NCI-H226 (cell line): ENCODE measurements at places on chromosomes 11 and 22.

DNA sequence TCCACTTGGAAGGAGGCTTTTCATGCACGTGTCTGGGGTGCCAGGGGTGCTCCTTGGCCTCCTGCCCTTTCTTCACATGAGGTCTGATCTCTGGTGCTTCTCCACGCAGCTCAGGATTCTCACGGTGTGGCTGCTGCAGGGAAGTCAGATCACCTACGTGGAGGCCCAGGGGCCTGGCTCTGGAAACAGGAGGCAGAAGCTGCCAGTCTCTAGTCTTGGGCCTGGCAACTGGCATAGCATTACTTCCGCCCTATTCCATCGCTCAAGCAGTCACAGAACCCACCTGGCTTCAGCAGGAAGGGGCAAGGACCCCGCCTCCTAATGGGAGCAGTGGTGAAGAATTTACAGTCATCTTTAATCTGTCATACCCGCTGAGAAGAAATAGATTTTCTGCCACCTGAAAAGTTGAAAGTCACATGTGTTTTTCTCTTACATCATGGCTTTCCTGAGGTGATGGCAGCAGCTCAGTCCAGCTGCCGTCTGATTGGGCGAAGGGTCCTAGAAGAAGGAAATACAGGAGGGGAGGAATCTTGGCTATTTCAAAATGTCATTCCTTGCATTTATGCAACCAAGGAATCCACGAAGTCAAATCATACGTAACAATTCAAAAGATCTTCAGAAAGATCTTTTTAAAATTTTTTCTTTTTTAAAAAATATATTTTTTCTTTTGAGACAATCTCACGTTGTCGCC, 50.1 kb upstream of the DKK3 start:
- no peak for DNase-seq

GRCh38 chr11:37642296-37642695, 1044.3 kb upstream of the RAG2 start:
- no peak for DNase-seq

GRCh38 chr11:721741-722345, 15.8 kb downstream of the EPS8L2 start:
- DNase-seq: no peak

DNA sequence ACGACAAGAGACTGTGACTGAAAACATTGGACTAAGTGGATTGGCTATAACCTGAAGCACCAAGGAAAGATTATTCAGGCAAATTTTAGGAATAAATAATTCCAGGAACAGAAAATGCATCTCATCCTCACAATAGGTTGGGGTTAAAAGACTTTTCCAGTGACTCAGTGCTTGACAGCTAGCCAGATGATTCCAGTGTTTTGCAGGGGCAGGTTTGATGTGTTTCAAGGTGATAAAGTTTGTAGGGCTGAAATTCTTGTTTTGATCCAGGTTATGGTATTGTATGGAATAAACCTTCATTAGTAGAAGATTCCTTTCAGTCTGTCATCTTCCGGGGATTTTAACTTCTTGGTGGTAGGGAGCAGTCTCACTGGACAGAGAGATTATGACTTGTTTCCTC, 2.3 kb downstream of the EXT2 start:
- peak; percentile 53 for DNase-seq

GRCh38 chr11:14275076-14275475, 83.9 kb downstream of the RRAS2 start:
- DNase-seq: no peak

- no peak for DNase-seq
Measured at GRCh38 chr11:125175896-125176575, 11.5 kb downstream of the PKNOX2 start.

DNA sequence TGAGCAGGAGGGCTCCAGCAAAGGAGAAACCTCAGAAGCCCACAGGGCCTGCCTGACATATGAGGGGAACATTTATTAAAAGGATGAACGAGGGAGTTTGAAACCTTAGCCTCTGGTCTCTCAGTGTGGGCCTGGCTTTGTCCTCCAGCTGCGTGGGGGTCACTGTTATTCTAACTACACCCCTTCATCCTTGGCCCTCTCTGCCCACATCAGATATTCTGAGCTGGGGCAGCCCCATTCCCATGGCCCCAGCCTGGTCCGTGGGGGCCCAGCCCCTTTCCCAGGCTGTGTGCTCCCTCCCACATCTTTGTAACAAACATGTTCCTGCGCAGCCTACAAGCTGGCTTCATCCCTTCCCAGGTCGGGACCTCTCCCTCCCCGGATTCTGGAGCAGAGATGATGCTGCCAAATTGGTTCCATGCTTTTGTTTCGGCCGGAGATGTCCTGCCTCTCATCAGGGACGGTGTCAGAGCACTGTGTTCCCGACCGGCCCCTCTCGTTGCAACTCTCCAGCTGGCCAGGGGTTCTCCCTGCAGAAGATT, 4.0 kb downstream of the FXYD6 start:
- no peak for DNase-seq

DNA sequence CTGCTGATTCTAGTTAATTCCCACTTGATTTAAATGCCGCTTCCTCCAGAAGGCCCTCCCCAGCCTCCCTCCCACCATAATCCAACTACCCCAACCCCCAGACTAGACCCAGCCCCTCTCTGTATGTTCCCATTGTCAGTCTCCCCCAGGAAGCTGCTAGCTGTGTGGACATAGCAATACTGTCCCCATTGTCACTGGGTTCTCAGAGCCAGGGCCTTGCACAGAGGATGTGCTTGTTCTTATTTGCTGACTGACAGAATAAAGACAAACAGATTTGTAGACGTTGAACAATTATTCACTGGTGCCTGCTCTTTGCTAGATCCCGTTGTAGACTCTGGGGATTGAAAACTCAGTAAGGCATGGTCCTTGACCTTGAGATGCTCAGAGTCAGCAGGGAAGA, 45.7 kb upstream of the NAV2 start:
- DNase-seq: no peak

- peak; percentile 44 for DNase-seq
Measured at GRCh38 chr11:33808228-33808828, 34.0 kb upstream of the FBXO3 start.

DNA sequence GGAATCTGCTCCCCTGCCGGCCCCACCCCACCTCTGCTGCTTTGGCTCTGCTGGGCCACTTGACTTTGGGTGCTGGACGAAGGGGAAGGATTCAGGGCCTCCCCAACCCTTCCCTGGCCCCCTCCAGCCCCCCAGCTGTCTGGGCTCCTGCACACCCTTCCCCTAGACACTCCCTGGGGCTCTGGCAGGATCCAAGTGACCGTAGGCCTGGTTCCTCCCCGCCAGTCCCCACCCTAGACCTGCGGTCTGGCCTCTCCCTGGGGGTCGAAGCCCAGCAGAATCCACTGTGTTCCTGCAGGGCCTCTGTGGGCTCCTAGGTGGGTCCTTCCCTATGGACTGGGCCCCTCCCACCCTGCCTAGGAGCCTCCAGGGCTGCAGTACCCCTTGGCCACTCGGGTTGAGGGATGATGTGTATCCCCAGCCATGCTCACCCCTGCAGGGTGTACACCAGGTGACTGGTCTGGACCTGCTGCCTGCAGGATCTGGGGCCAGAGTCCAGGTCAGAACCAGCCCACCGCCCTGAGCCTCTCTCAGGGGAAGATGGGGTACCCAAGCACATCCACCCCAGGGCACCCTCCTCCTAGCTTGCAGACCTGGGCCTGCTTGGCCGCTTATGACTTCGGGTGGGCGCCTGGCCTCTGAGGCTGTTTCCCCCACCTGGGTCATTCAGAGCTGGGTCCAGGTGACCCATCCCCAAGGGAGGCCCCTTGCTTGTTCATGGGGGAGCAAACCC, 5.6 kb downstream of the PIM3 start:
- DNase-seq: no peak

GRCh38 chr11:76208438-76209374, 2.4 kb upstream of the WNT11 start:
- DNase-seq: peak; percentile 30

- no peak for DNase-seq
Measured at GRCh38 chr11:131279654-131280384, 90.6 kb upstream of the NTM start.

GRCh38 chr11:10885703-10886363, 28.0 kb upstream of the ZBED5 start:
- peak; percentile 70 for DNase-seq

DNA sequence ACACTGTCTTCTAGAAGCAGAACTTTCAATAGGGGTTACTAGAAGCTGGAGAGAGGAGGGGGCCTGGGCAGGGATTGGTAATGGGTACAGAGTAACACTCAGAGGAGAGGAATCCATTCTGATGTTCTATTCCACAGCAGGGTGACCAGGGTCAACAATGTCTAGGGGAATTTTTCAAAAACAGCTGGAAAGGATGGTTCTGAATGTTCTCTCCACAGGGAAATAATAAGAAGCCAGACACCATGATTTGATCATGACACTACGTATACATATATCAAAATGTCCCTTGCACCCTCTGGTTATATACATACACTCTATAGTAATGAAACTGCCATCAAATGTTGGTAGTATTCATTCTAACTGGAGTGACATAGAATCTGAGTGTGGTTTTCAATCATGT, 111.2 kb upstream of the TOP3B start:
- no peak for DNase-seq

- no peak for DNase-seq
Measured at GRCh38 chr22:23877566-23877965, 16.6 kb upstream of the MIF start.

- no peak for DNase-seq
Measured at GRCh38 chr11:75476739-75477613, 44.0 kb upstream of the KLHL35 start.

DNA sequence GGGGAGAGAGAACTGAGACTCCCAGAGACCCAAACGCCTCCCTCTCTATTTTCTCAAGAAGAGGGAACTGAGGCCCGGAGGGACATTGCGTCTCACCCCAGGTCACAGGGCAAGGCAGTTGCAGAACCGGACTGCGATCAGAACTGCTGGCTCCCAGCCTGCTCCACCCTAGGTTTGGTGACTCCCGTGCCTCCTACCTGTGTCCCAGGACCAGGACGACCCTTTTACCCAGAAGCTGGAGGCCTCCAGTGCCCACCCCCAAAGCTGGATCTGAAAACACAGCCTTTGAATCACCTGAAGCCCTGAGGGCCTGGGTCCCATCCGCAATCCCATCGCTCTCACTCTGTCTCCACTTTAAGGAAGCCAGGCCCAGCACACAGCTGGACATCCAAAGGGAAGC, 1.4 kb downstream of the GSTT4 start:
- DNase-seq: no peak

GRCh38 chr11:60857378-60858232, 1.9 kb upstream of the PTGDR2 start:
- no peak for DNase-seq

- peak; percentile 62 for DNase-seq
Measured at GRCh38 chr11:75966537-75967287, 151.7 kb downstream of the UVRAG start.

DNA sequence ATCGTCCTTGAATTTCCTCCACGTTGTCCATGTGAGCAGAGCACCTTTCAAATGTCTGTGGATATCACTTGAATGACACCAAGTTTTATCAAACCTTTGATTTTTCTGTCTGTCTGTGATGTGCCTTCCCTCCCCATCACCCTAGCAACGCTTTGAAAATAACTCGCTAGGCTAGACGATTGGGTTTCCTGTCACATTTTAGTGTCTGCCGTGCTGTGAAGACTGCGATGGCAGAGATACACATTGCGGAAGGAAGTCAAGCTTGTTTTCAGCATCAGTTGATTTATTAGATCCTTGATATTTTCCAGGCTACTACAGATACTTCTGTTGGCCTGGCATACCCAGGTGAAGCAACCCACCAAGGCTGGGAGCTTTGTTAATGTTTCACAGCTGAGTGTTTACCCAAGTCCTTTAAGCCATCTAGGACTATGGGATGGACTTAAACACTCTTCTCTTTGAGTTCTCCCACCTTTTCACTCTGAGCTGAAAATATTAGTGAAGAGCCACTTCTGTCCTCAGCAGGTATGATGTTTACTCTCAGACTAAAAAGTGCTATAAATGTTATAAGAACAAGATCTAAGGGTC, 93.6 kb upstream of the CD44 start:
- no peak for DNase-seq

- no peak for DNase-seq
Measured at GRCh38 chr11:76802151-76802550, 19.0 kb downstream of the TSKU start.

- DNase-seq: no peak
Measured at GRCh38 chr22:37726241-37726887, 29.5 kb downstream of the TRIOBP start.

- DNase-seq: no peak
Measured at GRCh38 chr11:65744026-65744698, 23.6 kb upstream of the RNASEH2C start.

DNA sequence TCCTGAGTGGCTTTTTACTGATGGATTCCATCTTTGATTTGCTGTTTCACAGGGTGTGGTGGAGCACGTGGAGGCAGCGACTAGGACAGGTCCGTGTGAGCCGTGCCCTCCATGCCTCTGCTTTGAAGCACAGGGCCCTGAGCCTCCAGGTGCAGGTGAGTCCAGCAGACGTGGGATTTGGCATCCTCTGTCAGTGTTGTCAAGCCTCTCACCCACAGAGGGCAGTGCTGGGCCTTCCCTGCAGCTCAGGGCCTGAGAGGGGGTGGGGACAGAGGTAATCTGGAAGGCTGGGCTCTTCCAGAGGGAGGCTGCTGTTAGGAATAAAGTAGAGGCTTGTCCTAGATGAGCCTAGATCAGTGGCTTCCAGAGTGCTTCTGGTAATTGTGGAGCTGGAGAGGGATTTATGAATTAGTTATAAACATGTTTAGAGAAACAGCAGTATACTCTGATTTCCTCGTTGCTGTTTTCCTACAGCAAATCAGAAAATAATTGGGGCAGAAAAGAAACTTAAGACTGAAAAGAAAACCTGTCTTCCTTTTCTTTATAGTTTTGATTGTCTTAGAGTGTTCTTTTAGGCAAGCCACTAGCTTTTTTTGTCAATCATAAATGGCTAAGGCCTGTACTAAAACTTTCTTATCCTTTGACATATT, 65.0 kb downstream of the SFI1 start:
- peak; percentile 35 for DNase-seq

GRCh38 chr11:58513747-58514367, 6.0 kb upstream of the OR5B21 start:
- peak; percentile 33 for DNase-seq

DNA sequence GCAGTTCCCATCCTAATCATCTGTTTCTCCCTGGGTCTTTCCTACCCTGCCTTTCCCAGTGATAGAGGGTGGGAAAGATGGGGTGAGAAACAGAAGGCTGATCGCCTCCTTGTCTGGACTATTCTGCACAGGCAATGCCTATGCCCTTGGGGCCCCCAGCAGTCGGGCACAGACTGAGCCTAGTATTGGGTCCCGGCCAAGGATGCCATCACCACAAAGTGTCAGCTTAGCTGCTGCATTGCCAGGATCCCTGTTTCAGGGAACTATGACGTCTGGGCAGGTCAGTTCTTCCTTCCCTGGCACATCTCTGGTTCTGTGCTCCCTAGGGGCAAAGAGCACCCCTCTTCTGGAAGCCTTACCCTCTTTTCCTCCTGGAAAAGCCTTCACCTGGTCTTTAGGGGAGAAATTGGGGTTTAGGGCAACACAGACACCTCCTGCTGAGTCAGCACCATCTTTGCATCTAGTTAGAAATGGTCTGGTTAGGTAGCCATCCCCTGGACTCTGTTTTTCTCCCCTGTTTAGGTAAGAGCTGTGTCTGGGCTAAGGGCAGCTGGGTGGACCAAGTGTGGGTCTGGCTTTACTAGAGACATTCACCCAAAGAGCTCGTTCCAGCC, 2.1 kb downstream of the ADAMTS8 start:
- DNase-seq: no peak
